ENCODE measurements at places on chromosomes 6 and 20. TPM values are rescaled to one million over a fixed set of nuclear protein-coding genes. Genes with fewer than 3 reads are reported as not detected.
A peak's percentile ranks its signal among the peaks of the same experiment; 100 is the strongest.

ACAT2 gene
- total RNA-seq, result 14.4 TPM

ULBP3 gene
- 3.9 TPM for total RNA-seq

FITM2 gene
- total RNA-seq, result 6.8 TPM

B3GALT4 gene
- 2.2 TPM for total RNA-seq

TNFRSF21 gene
- total RNA-seq, result 10.2 TPM

DZANK1 gene
- total RNA-seq, result 1.5 TPM

STX11 gene
- 1.4 TPM for total RNA-seq

ELOVL4 gene
- total RNA-seq, result 2.7 TPM

DNAH8 gene
- 2.2 TPM for total RNA-seq

DNA sequence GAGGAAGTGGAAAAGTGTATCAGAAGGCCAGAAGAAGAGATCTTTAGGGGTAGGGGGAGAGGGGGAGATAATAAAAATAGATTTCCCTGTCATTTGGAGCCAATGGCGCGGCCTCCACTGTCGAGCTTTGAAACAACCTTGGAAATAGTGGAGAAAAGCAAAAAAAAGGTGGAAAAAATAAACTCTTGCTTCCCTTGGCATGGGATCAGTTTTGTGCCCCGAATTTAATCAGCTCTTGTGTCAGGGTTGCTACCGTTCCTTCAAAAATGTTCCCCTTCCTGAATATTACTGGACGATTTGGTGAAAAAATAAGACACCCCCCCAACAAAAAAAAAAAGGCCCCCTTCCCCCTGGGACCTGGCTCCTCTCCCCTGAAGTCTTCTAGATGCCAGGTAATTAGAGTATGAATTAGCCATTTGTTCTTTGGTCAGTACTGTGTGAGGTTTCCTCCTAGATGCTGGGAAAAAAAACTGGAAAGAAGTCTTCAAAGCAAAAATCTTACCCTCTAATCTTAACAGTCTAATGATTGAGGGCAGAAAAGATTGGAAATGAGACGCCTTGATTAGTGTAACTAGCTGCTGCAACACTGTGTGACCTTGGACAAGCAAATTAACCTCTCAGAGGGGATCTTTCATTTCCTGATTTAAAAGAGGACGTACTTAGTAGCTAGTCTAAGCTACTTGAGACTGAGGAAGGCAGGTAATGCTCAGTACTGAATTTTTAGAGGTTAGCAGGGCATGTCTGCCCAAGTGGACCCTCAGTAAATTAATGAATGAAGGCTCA, 872 bp upstream of the RBM39 start:
- H3K36me3 ChIP-seq, result peaks cover 19% of the 10 kb centered on the region
- H3K4me3 ChIP-seq, result peak overlapping the region; percentile 71
- H3K4me1 ChIP-seq, result peaks cover 7% of the 10 kb centered on the region
- peak overlapping the region; percentile 97 for H3K27ac ChIP-seq
- peak; percentile 48 for DNase-seq
- H3K27me3 ChIP-seq, result no peaks in the 10 kb centered on the region

DNA sequence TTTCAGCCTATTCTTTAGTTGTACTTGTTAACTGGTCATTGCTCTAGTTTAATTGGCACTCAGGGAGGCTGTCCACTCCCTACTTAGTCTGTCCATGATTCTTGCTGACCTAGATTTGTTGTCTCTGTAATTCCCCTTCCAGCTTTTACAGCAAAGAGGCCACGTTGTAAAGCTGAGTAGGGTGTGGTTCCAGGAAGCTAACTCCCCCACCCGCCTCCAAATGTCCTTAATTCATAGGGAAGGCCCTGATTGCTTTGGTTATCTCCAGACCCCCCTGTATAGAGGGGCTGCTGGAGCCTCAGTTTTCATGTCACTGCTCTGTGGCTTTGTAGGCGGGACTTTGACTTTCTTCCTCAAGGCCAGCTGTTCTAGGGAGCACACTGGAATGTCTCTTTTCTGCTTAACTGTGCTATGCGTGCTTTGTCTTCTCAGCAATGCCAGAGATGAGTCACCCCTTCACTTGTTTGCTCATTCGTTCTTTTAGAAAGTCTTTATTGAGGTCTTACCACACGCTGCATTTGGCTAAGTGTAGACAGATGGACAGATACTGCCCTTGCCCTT, 175.1 kb upstream of the JAG1 start:
- H3K27ac ChIP-seq, result peak overlapping the region; percentile 70
- no peak overlapping the region for H3K4me3 ChIP-seq
- no peaks in the 10 kb centered on the region for H3K36me3 ChIP-seq
- peak; percentile 89 for DNase-seq
- H3K27me3 ChIP-seq, result no peaks in the 10 kb centered on the region

DNA sequence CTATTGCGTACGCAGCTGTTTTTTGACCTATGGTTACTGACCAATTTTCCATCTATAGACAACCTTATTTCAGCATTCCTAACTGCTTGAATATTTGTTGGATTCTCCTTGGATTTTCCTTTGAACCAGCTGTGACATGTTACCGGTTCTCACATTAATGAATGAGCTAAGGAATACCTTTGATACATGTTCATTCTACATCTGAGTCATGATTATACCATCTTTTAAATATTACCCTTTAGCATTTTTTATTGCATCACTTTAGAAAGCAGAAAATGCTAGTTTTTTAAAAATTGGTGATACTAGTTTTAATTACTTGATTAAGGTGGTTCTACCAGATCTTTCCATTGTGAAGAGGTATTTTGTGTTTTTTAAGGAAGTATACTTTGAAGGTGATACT, 1.9 kb upstream of the IGF2R start:
- no peak overlapping the region for H3K27ac ChIP-seq
- H3K4me1 ChIP-seq, result peaks cover 20% of the 10 kb centered on the region
- no peak for DNase-seq
- peaks cover 6% of the 10 kb centered on the region for H3K27me3 ChIP-seq

DNA sequence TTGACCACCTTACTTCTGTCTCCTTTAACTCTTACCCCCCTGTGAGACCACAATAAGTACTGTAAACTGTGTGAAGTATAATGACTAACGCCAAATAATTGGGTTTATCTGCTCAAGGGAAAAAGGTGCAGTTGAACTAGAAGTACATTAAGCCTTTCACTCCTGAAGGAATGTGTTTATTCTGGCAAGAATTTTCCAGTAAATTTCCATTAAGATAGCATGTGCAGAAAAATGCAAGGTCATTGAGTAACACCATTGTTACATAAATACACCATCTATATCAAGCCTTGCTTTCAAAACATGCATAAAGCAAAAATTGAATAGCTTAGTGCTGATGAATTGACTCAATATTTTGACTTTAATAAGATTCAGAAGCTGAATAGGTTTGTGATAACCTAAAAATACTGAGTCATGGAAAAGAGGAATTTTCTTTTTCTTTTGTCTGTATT, 65.4 kb downstream of the ARHGAP18 start:
- DNase-seq, result peak; percentile 55
- H3K27ac ChIP-seq, result peak overlapping the region; percentile 92
- no peaks in the 10 kb centered on the region for H3K27me3 ChIP-seq
- H3K4me3 ChIP-seq, result no peak overlapping the region

- no peaks in the 10 kb centered on the region for H3K4me1 ChIP-seq
- no peak overlapping the region for H3K4me3 ChIP-seq
- H3K27ac ChIP-seq, result no peak overlapping the region
- no peaks in the 10 kb centered on the region for H3K27me3 ChIP-seq
- no peak for DNase-seq
- no peaks in the 10 kb centered on the region for H3K36me3 ChIP-seq
These were observed 32.9 kb upstream of the ZBTB24 start for GRCh38 chr6:109515781-109516409.

DNA sequence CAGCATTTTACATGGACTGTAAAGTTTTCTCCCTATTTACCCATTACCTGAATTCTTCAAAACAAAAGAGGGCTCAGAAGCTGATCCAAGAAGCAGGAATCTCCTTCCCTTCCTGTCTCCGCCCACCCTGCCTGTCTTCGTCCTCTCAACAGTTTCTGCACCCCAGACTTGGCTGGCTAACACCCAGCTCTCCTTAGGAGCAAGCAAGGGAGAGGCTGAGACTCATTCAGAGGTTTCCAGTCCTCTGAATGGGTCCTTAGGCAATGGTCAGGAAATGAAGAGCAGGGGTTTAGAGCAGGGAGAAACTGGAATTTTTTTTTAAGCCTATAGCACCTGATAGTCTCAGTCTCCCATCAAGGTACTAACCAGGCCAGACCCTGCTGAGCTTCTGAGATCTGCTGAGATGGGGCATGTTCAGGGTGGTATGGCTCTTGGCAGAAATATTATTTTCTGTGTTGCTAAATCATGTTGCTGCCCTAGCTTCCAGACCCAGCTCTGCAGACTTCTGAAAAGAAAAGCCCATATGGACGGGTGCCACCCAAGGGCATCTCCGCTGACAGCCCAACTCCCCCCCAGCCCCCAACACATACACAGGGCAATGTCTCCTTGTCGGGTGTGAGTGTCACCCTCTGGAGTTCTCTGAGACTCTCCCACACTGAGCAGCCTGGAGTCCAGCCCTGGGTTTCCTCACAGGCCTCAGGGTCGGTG, 74.6 kb upstream of the CD93 start:
- H3K36me3 ChIP-seq, result no peaks in the 10 kb centered on the region
- H3K27ac ChIP-seq, result peak overlapping the region; percentile 29
- no peaks in the 10 kb centered on the region for H3K27me3 ChIP-seq
- H3K4me1 ChIP-seq, result peaks cover 66% of the 10 kb centered on the region
- DNase-seq, result no peak

DNA sequence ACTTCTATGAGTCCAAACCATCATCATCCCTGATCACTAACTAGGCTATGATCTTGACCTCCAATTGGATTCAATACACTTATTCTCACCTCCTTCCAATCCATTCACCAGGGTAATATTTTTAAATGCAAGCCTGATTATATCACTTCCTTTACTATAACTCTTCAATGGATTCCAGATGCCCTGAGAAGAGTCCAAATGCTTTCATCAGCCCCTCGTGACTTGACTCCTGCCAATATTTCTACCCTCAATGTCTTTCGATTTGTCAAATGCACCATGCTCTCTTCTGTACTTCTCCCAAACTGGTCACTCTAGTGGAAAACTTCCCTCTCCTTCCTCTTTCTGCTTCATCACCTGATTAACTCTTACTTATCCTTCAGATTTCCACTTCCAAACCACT, 70.8 kb downstream of the CD164 start:
- no peak overlapping the region for H3K4me3 ChIP-seq
- no peaks in the 10 kb centered on the region for H3K36me3 ChIP-seq
- H3K4me1 ChIP-seq, result peaks cover 22% of the 10 kb centered on the region
- H3K27ac ChIP-seq, result no peak overlapping the region
- no peaks in the 10 kb centered on the region for H3K27me3 ChIP-seq
- DNase-seq, result peak; percentile 93

- no peaks in the 10 kb centered on the region for H3K27me3 ChIP-seq
- H3K4me1 ChIP-seq, result no peaks in the 10 kb centered on the region
- no peak overlapping the region for H3K4me3 ChIP-seq
- peak overlapping the region; percentile 62 for H3K27ac ChIP-seq
These were observed 628.1 kb upstream of the CITED2 start for GRCh38 chr6:140002396-140003022.

GRCh38 chr6:3961581-3962215, 112.5 kb downstream of the FAM50B start:
- H3K4me3 ChIP-seq, result no peak overlapping the region
- H3K4me1 ChIP-seq, result peaks cover 3% of the 10 kb centered on the region
- no peaks in the 10 kb centered on the region for H3K36me3 ChIP-seq
- no peaks in the 10 kb centered on the region for H3K27me3 ChIP-seq

- peak overlapping the region; percentile 92 for H3K27ac ChIP-seq
- DNase-seq, result peak; percentile 94
- H3K36me3 ChIP-seq, result no peaks in the 10 kb centered on the region
- H3K27me3 ChIP-seq, result no peaks in the 10 kb centered on the region
- peaks cover 9% of the 10 kb centered on the region for H3K4me1 ChIP-seq
These were observed 63.3 kb downstream of the ARHGAP18 start for GRCh38 chr6:129646642-129647041.

All from muscle of leg (tissue), 16 donors.